Breast epithelium (tissue), 4 donors: ENCODE measurements at places on chromosomes 11 and 22. TPM values are rescaled to one million over a fixed set of nuclear protein-coding genes. Genes with fewer than 3 reads are reported as not detected.

The SERPING1 gene
- 421 TPM for total RNA-seq

The SHISA8 gene
- not detected for total RNA-seq

The GGT1 gene
- 8.5 TPM for total RNA-seq

The ALDH3B1 gene
- total RNA-seq, result 26.4 TPM

The CHADL gene
- total RNA-seq, result 1.3 TPM

The DCHS1 gene
- total RNA-seq, result 18.0 TPM

The CCDC134 gene
- 12.3 TPM for total RNA-seq

The MRPL49 gene
- total RNA-seq, result 72.8 TPM

The BATF2 gene
- 0.64 TPM for total RNA-seq

The NTM gene
- 0.66 TPM for total RNA-seq

The RIN1 gene
- total RNA-seq, result 6.6 TPM

The BTBD18 gene
- total RNA-seq, result not detected

The KDELR3 gene
- 8.9 TPM for total RNA-seq

The PDE2A gene
- total RNA-seq, result 23.7 TPM

The MMP7 gene
- total RNA-seq, result 1,213 TPM

The MAJIN gene
- not detected for total RNA-seq

The TUT1 gene
- 7.7 TPM for total RNA-seq

The RTL10 gene
- total RNA-seq, result 21.5 TPM

The EIF3F gene
- 151 TPM for total RNA-seq

The GSTT2 gene
- not detected for total RNA-seq

The PRAME gene
- total RNA-seq, result not detected

The FGF19 gene
- total RNA-seq, result not detected

The TIMM8B gene
- 48.8 TPM for total RNA-seq

The CKAP5 gene
- total RNA-seq, result 32.1 TPM
